Hematopoietic multipotent progenitor cell treated with erythropoietin and hydrocortisone succinate and interleukin-3 and kit ligand, for 6 days (in vitro differentiated cells): ENCODE measurements at places on chromosomes 2 and 18.
A peak's percentile ranks its signal among the peaks of the same experiment; 100 is the strongest.

- DNase-seq = no peak
Measured at GRCh38 chr2:114461116-114461515, 18.7 kb downstream of the DPP10 start.

DNA sequence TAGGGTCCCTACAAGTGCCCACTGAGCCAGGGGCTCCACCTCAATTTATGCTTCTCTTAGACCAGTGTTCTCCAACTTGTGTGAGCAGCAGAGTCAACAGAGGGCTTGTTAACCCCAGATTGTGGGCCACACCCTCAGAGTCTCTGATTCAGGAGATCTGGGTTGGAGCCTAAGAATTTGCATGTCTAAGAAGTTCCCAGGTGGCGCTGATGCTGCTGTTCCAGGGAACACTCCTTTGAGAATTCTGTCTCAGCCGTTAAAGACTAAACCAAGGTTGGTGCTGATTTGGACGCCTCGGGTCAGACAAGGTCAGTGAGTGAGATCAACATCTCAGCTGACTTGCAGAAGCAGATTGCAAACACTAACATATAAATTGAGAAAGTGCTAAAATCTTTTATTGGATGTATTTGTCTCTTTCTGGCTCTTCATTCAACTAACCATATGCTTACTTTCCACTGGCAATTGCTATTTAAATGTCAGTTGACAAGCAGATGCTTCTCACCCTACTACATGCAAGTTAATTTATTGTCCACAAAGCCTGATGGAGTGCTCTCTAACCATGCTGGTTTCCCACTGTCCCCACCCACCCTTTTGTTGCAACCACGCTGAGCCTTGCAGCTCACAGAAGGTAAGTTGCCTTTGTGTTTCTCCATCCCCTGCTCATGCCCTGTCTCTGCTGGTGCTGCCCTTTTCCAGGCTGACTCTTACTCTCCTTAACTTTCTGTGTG lies 31.5 kb downstream of the LYPD1 start:
- DNase-seq = no peak

DNA sequence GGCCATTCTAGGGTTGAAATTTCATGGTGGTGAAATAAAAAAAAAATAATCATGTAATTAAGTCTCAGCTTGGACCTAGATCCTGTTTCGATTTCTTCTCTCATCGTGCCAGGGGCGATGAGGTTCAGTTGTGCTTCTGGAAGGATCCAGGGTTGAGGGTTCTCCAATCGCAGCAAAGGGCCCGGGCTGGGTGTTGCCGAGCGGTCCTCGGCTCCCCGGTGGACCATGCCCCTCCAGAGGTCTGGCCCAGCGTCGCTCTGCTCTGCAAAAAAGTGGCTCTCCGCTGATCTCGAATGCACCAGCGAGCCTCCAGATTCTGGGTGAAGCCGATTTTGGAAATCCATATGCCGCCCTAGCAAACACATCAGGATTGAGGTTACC lies 39.0 kb downstream of the EN1 start:
- no peak for DNase-seq

DNA sequence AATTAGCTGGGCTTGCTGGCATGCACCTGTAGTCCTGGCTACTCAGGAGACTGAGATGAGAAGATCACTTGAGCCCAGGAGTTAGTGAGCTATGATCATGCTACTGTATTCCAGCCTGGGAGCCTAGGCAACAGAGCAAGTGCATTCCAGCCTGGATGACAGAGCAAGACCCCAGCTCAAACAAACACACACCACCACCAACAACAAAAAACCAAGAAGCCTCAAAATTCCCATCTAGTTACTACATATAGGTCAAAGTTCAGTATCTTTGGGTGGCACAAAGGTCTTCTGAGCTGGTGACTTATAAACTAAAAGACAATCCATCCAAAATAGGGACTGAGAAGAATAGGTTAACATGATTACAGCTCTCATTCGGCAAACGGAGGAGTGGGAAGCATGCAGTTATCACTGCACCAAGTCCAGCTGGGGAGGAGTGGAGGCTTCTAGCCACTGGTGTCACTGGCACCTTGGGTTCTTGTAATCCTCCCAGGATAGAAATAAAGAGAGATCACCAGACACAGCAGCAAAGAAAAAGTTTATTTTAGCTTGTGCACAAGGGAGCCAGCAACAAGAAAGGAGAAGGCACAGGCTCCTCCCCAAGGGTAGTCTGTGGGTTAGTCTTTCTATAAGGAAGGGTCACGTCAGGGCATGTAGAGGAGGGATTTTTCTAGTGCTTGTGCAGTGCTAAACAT lies 57.4 kb downstream of the SH2D6 start:
- DNase-seq = no peak

DNA sequence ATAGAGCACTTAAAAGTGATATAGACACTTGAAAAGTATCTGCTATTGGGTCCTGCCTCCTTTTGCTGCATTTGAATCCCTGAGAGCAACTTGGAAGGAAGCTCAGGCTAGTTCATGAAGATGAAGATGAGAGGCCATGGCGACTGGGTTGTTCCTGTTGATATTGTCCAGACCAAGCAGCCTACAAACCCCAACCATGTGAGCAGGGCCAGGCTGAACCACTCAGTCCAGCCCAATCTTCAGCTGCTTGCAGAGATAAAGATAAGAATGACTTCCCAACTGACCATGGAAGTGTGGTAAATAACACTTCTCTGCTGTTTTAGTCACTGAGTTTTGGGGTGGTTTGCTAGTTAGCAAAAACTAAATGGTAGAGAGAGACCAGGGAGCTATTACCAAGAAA lies 417.6 kb downstream of the SOX11 start:
- peak; percentile 24 for DNase-seq

DNA sequence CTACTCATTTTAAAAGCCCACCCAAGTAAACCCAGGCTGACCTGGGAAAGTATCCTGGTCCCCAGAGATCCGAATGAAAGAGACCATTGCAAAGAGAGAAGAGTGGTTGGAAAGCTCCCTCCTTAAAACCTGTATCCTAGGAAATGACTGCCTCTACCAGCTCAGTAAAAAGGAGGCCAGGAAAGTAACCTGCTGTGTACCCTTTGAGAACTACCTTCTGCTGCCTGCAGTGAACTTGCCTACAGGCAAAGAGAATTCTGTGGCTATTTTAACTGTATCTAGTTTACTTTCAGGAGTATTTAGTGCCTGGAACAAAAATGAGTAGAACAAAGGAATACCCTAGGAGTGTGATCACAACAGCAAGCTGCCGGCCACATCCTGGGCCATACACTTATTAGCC lies 641.7 kb upstream of the NRXN1 start:
- no peak for DNase-seq

- DNase-seq = peak; percentile 87
Measured at GRCh38 chr2:29000481-29000880, 19.4 kb downstream of the TOGARAM2 start.

DNA sequence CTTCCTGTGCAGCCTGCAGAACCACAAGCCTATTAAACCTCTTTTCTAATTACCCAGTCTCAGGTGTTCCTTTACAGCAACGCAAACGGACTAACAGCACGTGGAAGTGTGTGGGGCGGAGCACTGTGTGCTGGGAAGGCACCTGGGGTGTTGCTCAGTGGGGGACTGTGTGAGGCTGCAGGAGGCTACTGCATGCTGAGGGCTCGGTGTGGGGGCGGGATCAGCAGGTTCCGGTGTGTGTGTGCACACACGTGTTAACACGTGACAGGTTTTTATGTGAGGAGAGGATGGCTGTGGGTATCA lies 58.9 kb downstream of the ANKMY1 start:
- DNase-seq = no peak

DNA sequence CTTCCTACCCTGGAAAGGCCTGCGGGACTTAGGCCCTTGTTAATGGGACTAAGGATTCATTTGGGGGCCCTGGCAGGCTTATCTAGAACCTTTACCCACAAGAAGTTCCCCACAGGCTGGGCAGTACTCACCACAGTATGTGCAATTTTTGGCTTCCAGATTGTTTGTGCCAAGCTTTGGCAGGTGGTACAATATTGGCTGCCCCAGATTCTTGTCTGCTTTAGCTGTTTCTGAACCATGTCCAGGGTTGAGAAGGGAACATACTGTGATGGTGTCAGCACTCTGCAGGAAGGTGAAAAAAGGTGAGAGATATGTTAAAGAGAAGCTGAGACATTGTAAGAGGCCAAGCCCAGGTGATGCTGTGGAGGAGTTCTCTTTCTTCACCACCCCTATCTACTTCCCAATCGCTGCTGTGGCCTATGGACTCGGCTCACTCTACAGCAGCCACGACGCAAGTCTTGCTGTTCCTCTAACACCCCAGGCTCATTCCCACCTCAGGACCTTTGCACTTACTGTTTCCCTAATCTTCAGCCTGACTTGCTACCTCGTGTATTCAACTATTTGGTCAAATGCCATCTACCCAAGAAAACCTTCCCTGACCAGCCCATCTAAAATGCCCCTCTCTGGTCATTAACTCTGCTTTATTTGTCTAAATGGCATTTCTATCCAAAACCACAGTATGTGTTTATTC lies 9.2 kb downstream of the SLC4A5 start:
- peak; percentile 8 for DNase-seq

- DNase-seq = no peak
Measured at GRCh38 chr2:586641-587076, 90.5 kb downstream of the TMEM18 start.

DNA sequence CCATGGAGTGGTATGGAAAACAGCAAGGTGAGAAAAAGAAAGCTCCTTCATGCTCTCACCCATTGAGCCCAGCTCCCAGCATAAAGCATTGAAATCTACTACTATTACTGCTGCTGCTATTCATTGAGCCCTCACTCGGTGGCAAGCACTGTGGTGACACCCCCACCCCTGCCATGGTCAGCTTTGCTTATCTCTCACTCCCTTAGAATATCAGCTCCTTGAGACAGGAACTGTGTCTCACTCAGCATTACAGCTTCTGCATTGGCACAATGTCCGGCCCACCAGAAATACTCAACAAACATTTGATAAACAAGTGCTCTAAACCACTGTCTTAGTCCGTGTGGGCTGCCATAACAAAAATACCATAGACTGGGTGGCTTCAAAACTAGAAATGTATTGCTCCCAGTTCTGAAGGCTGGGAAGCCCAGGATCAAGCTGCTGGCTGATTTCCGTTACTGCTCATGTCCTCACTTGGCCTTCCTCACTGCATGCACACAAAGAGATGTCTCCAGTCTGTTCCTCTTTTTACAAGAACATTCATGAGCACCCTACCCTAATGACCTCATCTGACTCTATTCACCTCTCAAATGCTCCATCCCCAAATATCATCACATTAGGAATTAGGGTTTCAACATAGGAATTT lies 116.3 kb downstream of the ZBTB7C start:
- peak; percentile 7 for DNase-seq

- no peak for DNase-seq
Measured at GRCh38 chr2:46066116-46066515, 231.1 kb upstream of the EPAS1 start.

- DNase-seq = no peak
Measured at GRCh38 chr18:79182047-79182713, 113.0 kb downstream of the ATP9B start.

DNA sequence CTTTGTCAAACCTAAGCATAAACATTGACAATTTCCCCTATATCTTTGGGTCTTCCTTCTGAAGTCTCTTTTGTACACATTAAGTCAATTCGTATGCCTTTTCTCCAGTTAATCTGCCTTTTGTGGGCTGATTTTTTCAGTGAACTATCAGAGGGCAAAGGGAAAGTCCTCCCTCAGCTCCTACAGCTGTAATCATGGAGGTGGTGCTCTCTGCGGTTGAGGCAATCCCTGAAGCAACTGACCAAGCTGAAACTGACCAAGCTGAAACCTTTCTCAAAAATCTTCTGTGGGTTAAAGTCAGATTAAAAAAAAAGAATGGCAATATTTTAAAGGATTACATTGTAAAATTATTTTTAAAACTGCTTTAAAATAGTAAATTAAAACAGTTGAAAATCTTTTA lies 105.8 kb upstream of the DNAJC10 start:
- DNase-seq = no peak

- DNase-seq = no peak
Measured at GRCh38 chr2:19611491-19612332, 253.3 kb upstream of the OSR1 start.

DNA sequence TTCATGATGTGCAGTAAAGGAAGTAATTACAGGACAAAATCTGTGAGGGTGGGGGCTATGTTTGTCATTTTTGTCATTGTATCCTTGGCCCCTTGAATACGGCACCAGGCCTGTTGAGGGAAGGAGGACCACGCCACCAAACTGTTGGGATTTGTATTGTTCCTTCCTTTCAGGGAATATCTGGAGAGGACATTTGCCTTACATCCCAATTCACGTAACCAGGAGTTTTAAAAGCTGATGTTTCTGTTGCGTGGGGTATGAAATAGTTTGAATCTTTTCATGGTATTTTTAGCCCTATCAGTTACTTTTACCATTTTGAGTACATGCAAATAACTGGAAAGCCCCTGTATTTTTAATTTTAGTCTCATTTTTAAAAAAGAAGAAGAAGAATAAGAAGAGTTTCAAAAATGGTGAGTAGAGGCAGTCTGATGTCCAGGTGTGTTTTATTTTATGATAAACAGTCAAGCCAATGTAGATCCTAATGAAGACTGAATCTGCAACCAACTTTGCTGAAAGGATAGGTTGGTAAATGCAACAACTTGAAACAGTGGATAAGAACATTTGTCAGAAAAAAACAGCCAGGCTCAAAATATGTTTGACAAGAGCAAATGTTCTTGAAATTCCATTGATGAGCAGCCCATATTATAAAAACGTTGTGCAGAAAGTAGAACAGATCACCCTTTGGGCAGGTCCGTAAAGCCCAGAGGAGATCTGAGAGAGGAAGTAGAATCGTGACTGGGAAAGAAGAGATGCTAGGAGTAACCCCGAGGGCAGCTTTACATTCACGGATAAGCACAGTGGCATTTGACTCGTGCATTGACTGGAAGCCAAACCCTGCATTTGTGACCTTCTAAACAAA lies 54.5 kb downstream of the RASGRP3 start:
- DNase-seq = no peak

DNA sequence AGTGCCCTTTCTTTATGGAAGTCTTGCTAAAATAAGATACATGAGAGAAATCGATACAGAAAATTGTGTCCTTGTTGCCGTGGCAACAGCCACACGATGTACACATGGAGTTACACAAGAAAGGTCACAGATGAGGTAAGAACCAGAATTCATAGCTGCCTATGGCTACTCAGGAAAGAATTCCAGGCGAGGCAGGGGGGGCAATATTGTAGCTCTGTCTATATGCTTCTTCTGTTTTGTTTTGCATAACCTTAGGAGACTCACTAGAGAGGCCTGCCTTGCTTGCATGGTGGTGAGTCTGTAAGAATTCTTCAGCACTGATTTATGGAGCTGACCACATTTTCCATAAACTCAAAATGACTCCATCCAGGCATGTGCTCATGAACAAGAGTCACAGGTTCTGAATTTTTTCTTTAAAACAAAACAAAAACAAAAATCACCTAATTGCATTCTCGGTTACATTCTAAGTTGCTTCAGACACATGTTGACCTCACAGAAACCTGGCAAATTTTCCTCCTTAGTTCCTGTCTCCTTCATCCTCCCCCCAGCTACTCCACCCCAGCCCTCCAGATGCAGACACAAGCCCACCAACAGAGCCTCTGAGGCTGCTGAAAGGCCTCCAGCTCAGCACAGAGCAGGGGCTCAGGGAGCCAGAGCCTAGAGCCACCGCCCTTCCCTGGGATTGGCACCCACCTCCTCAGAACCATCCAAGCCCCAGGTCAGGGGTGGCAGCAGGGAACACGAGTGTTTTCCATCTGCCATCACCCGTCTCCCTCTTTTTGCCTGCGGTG lies 183.5 kb downstream of the ANTXR1 start:
- DNase-seq = no peak

- DNase-seq = peak; percentile 76
Measured at GRCh38 chr2:112699984-112700667, 20.7 kb upstream of the NT5DC4 start.

GRCh38 chr2:207219676-207220501 lies 54.1 kb upstream of the KLF7 start:
- no peak for DNase-seq

- no peak for DNase-seq
Measured at GRCh38 chr2:219727771-219728429, 100.5 kb downstream of the SLC4A3 start.

- DNase-seq = no peak
Measured at GRCh38 chr2:171411791-171412483, 21.9 kb downstream of the METTL8 start.
